ENCODE measurements at places on chromosomes 7 and 10.

DNA sequence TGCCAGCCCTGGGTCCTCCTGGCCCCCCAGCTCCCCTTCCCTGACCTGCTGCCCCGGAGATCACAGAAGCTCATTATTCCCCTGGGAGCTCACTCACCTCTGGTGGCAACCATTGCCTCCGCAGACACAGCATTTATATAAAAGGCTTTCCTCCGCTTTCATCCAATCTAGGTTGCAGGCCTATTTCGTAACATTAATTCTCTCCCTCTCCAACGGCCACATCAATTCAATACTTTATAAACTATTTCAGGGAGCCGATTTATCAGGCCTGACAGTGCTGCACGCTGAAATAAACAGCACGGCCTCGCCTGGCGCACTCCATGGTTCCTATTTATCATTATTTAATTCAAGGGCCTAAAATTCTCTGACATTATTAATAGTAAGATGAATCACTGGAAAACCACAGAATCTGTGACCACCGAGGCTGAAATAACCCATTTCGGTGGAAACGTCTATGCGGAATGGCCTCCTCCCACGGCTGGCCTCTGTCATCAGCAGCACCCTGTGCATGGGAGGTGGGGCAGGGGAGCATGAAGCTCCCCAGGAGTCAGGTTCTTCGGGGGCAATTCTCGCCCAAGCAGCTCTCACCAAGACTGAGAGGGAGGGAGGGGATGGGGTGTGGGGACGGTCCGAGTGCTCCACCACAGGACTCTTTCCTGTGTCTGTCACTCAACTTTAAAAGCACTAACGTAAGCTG lies 249.3 kb upstream of the PFKP start:
- no peak for DNase-seq

GRCh38 chr10:106011250-106011649 lies 1153.3 kb downstream of the SORCS1 start:
- no peak for DNase-seq

DNA sequence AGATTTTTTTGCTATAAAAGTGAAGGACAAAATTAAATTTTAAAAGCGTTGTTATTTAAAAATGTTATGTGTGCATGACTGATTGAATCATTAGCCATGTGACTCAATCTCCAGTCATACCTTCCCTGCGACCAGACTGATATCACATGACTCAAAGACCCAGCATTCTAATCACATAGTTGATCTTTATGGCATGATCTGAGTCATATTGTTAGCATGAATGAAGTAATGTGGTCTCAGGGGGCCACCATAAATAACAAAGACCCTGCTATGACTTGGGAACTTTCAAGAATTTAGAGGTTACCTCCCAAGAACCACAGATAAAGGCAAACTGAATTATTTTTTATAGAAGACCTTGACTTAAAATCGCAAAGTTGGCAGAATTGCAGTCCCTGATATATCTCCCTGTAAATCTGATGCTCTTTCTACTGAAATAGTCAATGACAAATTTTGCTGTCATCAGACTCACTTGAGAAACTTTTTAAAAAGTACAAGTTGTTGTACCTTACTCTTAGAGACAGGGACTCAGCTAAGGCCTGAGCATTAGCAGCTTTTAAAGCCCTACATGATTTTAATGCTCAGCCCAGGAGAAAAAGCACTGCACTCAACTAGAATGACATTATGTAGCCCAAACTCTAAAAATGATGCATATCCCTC lies 717.3 kb downstream of the XPNPEP1 start:
- DNase-seq, result no peak

DNA sequence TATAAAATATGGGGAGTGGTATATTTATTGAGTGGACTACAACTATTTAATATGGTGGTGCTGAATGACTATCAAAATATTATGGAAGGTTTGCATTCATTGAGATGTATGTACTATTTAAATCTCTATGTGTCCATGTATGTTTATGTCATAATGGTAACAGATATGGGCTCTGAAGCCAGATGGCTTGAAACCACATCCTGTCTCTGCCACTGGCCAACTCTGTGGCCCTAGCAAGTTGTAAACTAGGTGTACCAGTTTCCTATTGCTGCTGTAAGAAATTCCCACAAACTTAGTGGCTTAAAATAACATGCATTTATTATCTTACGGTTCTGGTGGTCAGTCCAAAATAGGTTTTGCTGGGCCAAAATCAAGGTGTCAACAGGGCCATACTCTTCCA lies 198.1 kb upstream of the NFE2L3 start:
- no peak for DNase-seq

GRCh38 chr10:127798111-127798510 lies 61.1 kb downstream of the FOXI2 start:
- DNase-seq, result no peak

DNA sequence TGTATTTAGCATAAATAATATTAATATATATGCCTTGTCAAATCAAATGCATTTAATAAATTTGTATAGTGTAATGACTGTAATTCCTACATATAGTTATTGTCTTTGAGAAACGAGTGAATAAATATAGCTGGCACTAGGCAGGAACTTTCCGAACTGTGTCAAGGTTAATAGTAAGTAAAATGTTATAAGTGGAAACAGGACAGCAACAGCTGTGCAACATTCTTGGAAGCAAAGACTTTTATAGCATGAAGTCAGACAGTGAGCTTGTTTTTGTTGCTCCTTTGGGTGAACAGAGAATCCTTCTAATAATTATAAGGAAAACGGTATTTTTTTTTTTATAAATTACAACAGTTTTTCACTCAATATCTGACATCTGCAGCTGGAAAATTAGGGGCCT lies 14.0 kb upstream of the EXOC6 start:
- no peak for DNase-seq

DNA sequence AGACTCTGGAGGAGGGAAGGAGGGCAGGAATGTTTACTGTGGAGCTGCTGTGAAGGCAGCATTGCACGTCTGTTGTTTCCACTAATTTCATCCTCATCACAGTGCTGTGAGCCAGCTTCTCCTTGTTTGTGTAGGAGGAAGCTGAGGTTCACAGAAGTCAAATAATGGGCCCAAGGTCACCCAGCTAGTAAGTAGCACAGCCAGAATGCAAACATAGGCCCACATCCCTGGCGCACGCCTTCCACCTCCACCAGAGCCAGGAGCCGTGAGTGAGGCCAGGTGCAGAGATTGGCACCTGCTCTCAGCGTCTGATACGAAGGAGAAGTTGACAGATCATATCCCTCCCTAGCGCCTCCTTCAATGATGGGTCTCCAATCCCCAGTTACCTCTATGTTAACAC lies 93.6 kb downstream of the HTR5A start:
- DNase-seq, result no peak

- no peak for DNase-seq
These were observed 4.2 kb downstream of the INHBA start for GRCh38 chr7:41698726-41699125.
